Activated CD4-positive, alpha-beta T cell treated with anti-CD3 and anti-CD28 coated beads, Interleukin-2, amount 50 U/mL, for 24 hours (primary cell): ENCODE measurements at places on chromosomes 3 and 15.

- DNase-seq = no peak
Observed at GRCh38 chr3:14608298-14608697, 43.3 kb upstream of the CCDC174 start.

DNA sequence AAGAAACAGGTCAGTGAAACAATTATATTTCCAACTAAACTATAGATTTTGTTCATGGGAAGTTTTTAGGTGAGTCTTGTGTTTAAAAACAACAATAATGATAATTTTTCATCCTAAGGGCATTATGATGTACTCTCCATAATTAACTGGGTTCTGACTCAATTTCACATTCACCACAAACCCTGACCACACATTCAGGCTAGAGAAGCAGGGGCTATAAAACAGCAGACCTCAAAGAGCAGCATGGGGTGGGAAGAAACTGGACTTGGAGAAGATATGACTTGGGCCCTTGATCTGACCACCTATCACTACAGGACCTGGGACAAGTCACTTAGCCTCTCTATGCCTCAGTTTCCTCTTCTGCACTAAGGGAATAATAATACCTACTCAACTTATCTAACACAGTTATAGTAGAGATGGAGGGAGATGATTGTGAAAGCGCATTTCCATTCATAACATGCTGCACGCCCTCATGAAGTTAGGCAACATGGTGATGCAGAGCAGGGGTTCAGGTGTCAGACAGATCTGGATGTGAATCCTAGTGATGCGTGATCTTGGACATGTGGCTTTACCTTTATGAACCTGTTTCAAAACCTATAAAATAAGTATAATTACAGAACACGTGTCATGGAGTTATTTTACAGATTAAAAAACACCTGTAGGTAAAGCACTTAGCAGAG is 63.0 kb upstream of the ACP3 start:
- no peak for DNase-seq

- no peak for DNase-seq
Observed at GRCh38 chr3:52126036-52126435, 28.2 kb downstream of the POC1A start.

- no peak for DNase-seq
Observed at GRCh38 chr15:32671339-32672325, 30.1 kb downstream of the SCG5 start.

GRCh38 chr3:122952520-122952919 is 75.0 kb downstream of the SEMA5B start:
- DNase-seq = no peak

DNA sequence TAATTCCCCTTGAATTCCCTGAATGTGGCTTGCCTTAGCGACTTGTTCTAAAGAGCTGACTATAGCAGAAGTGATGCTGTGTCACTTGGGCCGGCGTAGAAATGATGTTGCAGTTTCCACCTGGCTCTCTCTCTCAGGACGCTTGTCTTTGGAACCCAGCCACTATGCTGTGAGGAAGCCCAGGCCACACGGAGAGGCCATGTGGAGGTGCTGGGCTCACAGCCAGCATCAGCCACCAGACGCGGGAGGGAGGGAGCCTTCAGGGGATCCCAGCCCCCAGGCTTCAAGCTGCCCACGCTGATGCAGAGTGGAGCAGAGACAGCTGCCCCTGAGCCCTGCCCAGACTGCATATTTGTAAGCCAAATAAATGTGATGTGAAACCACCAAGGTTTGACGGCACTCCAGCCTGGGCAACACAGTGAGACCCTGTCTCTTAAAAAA is 18.6 kb downstream of the RNU5B-1 start:
- no peak for DNase-seq

GRCh38 chr15:38885001-38885400 is 320.4 kb upstream of the RASGRP1 start:
- no peak for DNase-seq

DNA sequence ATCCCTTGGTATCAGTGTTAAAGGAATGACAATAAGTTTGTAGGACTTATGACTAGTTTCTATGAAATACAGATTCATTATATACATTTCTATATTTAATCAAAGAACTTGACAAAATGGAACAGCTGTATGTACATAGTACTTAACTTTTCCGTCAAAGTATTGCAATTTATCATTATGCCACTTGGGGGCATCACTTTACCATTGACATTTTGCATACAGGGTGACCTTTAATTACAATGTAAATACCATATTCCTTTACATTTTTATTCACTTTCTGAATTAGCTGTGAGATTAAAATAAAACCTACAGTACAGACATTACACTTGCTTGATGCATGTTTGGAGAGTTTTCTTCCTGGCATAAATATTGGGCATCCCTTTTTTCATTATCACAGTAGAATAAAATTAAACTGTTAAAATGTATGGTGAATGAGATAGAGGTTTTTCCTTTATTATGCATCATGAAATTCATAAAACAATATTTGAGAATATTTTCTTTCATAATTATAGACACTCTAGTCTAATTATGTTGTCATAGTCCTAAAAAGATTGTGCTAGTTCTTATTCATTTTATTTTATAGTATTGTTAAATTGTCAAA is 6.9 kb downstream of the NEK11 start:
- DNase-seq = no peak

GRCh38 chr3:188964957-188965356 is 206.8 kb upstream of the TPRG1 start:
- DNase-seq = no peak

DNA sequence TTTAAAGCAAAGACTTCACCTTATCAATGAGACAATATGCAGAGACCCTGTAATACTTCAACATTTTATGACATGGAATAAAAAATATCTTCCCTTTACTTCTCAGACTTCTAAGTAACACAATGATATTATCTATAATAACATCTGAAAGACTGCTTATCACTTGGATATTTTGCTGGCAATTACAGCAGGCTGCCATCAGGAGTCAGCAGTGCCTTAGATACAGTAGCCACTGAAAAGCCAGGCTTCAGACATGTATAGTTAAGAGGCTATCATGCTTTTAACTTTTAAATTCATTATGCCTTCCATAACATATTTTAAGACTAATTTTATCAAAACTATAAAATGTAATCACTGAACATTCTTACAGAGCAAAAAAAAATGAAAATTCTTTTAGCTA is 227.5 kb downstream of the NEK10 start:
- no peak for DNase-seq

DNA sequence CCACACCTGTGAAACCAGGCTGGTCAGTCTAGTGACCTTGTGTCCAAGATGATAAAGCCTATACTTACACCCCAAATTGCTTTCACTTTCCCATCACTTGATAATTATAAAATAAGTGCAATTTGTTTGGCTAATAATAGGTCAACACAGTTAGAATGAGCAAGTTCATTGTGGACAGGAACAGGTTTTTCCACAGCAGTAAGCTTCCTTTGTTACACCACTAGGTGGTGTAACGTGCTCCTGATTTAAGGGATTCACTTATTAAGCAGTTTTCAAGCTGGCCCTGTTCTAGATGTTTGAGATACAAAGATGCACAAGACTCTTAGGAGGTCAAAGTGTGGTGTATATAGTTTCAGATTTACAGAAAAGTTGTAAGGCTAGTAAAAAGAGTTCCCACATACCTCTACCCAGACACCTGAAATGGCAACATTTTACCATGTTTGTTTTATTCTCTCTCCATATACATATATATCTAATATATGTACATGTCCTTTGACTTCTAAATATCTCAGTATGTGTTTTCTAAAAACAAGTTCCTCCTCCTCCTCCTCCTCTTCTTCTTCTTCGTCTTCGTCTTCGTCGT is 6.8 kb upstream of the MFSD1 start:
- DNase-seq = no peak
